ENCODE measurements at places on chromosomes 2 and 18.

GRCh38 chr18:3305354-3305762, 43.4 kb downstream of the MYL12B start:
- no peak for DNase-seq

- DNase-seq = no peak
These were observed 22.8 kb downstream of the COL6A3 start for GRCh38 chr2:237391140-237391539.

DNA sequence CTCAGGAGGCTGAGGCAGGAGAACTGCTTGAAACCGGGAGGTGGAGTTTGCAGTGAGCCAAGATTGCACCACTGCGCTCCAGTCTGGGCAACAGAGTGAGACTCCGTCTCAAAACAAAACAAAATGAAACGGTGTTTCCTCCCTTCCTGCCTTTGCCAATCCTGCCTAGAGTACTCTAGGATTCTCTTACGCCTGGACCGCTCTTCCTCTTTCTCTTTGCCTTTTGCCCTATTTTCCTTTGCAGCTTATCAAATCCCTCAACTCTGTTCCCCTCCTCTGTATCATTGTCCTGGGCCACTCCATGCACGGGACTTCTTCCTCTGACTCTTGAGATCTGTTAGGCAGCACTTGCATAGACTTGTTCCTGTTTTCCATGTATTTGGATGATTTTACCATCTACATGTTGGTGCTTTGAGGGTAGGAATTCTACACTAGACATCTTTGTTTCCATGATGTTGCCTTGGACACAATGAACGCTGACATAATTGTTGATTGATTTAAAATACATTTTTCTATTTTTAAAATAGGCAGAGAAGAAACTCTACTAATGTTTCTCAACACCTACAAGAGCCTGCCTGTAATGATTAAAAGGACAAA, 24.8 kb upstream of the ACYP2 start:
- no peak for DNase-seq

- DNase-seq = no peak
These were observed 9.1 kb downstream of the DRC1 start for GRCh38 chr2:26410764-26411243.

- no peak for DNase-seq
These were observed 83.4 kb upstream of the RGPD4 start for GRCh38 chr2:107743274-107743673.

DNA sequence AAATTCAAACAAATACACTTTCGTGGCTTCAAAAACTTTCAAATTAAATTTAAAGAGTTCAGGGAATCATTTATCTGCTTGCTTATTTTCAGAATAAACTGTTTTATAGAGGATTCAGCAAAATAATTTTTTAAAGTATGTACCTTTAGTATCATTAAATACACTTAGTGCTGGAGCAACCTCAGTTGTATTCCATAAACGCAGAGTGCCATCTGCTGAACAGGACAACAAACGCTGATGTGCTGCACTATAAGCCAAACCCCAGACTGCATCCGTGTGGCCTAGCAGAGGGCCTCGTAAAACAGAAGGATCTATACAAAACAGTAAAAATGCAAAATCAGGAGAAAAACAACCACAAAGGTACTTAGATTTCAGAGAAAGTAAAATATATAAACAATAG, 108.6 kb downstream of the STRN start:
- DNase-seq = no peak

All from testis (tissue), 5 donors.